ENCODE measurements at places on chromosomes 5 and 9.

DNA sequence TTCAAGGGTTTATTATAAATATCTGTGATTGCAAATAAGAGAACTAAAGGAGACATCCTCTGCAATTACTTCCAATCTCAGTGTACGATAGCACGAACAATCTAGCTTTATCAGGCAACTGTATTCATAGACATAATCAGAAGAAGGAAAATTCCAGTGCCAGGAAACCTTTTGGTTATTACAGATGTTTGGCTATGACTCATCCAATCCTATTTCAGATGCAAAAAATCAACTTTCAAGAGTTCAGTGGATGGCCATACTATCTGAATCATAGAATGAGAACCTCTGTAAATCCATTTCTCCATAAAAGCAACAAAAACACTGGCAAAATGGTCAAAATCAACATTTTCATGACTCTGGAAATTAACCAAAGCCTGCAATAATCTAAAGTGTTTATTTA is 37.9 kb downstream of the GAS1 start:
- DNase-seq = no peak

DNA sequence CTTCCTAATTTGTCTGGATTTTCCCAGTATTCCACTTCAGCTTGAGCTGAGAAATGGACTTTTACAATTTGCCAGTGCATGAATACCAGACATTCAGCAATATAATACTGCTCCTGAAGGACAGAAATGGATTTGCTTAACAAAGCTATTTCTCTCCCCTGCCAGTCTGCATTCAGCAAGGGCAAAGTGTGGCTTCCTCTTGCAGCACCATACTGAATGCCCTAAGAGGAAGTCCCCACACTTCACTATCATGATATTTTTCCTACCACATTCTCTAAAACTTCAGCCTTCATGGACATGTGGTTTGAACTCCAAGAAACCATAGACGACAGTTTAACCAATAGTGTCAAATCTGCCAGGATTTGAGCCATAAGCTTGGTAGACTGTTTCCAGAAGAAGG is 19.8 kb upstream of the TLE4 start:
- DNase-seq = no peak

GRCh38 chr9:86839522-86839921 is 107.8 kb downstream of the GAS1 start:
- DNase-seq = no peak

DNA sequence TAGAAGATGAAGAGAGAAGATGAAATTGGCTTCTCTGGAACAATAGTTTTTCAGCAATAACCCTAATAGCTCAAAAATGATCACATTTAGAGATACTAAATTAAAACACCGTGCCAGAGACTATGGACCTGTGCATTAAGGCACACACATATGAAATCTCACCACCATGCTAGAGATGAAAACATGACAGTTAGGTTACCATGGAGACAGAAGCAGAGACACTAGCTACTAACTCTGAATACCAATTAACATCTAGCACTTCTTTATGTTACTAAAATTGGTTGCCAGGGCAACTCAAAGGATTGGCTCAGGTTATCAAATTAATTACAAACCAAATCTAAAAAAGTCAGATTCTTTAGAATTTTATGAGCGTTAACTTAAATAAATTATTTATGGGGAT is 337.7 kb downstream of the PLK2 start:
- DNase-seq = no peak

GRCh38 chr5:114120166-114120565 is 241.7 kb upstream of the KCNN2 start:
- DNase-seq = no peak

- DNase-seq = no peak
Measured at GRCh38 chr5:109739741-109740728, 50.3 kb downstream of the MAN2A1 start.

- no peak for DNase-seq
Measured at GRCh38 chr5:173575985-173576384, 40.5 kb downstream of the BOD1 start.

DNA sequence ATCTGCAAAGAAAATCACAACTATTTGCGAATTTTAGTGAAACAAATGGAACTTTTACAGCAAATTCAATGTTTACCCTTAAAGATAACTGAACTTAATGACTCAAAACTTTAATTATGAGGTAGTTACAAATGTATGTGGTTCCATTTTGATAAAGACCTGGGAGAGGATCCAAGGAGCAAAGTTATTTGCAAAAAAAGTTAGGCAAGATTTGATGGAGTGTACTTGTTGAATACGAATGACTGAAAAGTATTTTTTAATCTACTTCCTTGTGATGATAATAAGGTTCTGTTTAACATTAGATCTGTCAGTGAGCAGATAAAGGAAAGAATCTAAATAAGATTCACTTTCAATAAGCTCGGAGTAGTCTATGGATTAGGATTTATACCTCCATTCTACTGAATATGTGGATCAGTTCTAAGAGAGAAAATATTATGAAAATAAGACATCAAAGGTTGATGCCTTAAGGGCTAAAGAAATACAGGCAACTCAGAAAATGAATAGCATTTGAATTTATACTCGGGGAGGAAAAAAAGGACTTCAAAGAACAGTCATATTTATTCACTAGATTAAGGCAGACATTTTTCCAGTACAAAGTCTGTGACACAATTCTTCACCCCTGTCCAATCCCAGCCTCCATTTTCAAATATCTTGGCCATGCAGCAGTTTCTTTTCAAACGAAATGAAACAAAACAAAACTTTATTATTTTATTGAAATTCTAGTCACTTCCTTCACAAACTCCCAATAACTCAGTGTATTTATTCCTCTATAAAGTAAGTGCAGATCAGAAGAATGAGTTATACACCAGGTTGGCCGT is 199.8 kb downstream of the PDE4D start:
- DNase-seq = no peak

DNA sequence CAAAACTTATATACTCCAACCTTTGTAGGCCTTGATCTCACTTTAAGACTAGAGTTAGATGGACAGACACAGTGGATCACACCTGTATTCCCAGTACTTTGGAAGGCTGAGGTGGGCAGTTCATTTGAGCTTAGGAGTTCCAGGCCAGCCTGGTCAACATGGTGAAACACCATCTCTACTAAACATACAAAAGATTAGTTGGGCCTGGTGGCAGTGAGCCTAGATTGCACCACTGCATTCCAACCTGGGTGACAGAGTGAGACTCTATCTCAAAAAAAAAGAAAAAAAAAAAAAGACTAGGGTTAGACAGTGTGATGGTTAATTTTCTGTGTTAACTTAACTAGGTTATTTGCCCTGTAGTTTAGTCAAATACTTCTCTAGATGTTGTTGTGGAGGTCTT is 74.1 kb downstream of the CFAP95 start:
- no peak for DNase-seq

DNA sequence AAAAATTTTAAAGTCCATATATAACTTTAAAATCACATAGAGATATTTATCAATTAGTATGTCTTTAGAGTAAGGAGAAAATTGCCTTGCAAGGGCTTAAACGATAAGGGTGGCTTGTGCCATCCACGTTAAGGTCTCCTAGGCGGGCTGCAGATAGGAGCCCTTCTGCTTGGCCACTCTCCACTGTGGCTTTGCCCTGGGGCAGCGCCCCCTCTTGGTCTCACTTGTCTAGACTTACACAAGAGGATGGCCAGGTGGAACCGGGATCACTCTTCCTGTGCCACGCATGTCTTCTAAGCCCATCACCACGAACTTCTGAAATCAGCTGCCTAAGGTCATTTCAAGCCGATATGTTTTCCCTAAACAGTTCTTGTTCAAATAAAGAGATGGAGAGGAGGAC is 2.9 kb downstream of the FPGS start:
- DNase-seq = no peak

DNA sequence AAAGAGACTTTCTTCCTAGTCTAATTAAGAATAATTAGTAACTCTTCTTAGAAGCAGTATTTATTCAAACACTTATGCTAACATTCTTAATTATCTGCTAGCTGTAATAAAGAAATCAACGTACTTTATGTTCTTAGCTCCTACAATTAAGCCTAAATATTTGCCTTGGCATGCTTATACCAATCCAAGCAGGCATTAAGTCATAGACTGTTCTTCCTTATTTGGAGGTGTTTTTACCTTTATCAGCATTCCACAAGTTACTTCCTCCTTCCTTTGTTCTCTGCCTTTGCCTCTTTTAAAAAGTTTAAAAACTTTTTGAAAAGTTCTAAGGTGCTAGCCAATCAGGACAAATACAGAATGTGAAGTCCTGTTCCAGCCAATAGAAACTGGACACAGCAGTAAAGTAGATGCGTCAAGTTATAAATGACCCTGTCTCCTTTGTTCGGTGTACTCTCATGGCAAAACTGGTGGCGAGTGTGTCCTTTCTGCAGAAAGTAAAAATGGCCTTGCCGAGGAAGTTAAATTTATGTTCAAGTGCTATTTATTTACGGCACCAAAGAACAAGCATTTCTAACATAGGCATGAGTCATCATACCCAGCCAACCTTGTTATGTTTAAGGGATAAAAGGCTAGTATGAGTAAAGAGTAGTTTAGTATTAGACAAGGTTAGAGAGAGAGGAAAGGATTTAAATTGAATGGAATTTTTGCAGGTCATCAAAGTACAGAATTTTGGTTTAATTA is 58.6 kb downstream of the GPBP1 start:
- no peak for DNase-seq

DNA sequence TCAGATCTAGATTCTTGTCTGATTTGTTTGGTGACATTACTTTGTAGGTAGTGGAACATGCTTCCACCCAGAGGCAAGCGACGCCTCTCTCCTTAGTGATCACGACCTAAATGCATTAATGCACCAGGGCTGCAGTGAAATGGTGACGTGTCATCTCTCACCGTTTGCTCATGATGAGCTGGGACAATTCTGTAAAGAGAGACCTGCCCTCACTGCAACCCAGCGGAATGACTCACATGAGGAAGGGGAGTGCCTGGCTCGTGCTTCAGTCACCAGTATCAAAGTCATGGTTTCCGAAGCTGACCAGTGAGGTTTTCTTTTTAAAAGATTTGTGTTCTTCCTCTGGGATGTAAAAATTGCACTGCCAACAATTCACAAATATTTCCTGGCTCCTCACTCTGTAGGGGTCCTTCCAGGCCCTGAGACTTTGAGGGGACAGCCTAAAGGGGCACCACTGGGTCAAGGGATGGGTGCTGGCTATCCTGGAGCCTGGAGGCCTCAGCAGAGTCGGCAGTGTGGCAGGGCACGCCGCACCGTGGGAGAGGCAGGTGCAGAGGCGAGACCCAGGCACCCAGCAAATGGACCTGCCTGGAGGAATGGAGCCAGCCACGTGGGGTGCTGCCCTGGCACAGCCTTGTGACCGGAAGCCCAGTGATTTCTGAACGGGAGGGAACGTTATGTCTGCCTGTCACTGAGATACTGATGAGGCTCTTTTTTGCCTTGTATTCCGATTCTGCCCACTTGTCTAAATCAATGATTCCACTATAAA is 17.3 kb downstream of the QSOX2 start:
- no peak for DNase-seq

DNA sequence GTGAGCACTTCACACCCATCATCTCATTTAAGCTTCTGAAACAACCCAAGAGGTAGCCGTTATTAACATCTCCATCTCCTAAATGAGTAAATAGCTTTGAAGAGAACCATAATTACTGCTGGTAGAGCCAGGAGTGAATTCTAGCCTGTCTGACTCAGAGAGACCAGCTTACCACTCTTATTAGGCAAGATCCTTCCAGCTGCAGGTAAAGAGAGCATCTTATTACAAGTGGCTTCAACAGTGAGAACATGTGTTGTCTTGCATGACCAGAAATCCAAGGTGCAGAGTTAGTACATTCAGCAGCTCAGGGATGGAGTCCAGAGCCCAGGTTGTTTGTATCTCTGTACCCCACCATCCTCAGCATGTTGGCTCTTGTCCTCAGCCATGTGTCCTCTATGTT is 10.9 kb upstream of the AFAP1L1 start:
- DNase-seq = no peak

GRCh38 chr5:108884736-108885135 is 137.0 kb downstream of the FER start:
- DNase-seq = no peak
